Neural progenitor cell (in vitro differentiated cells): ENCODE measurements at places on chromosomes 11 and 22.

- H3K4me3 ChIP-seq, result no peak overlapping the region
- H3K4me1 ChIP-seq, result peaks cover 12% of the 10 kb centered on the region
- H3K27me3 ChIP-seq, result peaks cover 18% of the 10 kb centered on the region
- H3K36me3 ChIP-seq, result no peaks in the 10 kb centered on the region
Measured at GRCh38 chr11:117882311-117882905, 6.0 kb upstream of the FXYD6 start.

- no peaks in the 10 kb centered on the region for H3K4me1 ChIP-seq
- no peak for DNase-seq
- H3K4me3 ChIP-seq, result no peak overlapping the region
Measured at GRCh38 chr11:128488471-128488870, 98.9 kb downstream of the ETS1 start.

- H3K36me3 ChIP-seq, result no peaks in the 10 kb centered on the region
- peaks cover 9% of the 10 kb centered on the region for H3K4me1 ChIP-seq
- H3K27me3 ChIP-seq, result no peaks in the 10 kb centered on the region
Measured at GRCh38 chr11:95507794-95508193, 276.8 kb upstream of the SESN3 start.

GRCh38 chr11:114775875-114776621 is 97.7 kb downstream of the NXPE2 start:
- H3K36me3 ChIP-seq, result no peaks in the 10 kb centered on the region
- DNase-seq, result peak; percentile 17
- H3K4me3 ChIP-seq, result no peak overlapping the region
- H3K27ac ChIP-seq, result no peak overlapping the region
- peaks cover 24% of the 10 kb centered on the region for H3K27me3 ChIP-seq

GRCh38 chr11:97637701-97638100 is 1247.9 kb downstream of the JRKL start:
- H3K27ac ChIP-seq, result no peak overlapping the region
- DNase-seq, result no peak
- H3K27me3 ChIP-seq, result no peaks in the 10 kb centered on the region

GRCh38 chr22:22733881-22734373 is 89.5 kb downstream of the GGTLC2 start:
- peaks cover 99% of the 10 kb centered on the region for H3K27me3 ChIP-seq
- no peaks in the 10 kb centered on the region for H3K36me3 ChIP-seq
- no peak overlapping the region for H3K27ac ChIP-seq
- no peak for DNase-seq
